NCI-H345 (cell line): ENCODE measurements at places on chromosomes 6 and 20.

- DNase-seq: no peak
Observed at GRCh38 chr6:142863981-142864380, 81.0 kb downstream of the HIVEP2 start.

- DNase-seq: no peak
Observed at GRCh38 chr6:106763361-106763760, 134.0 kb downstream of the QRSL1 start.

DNA sequence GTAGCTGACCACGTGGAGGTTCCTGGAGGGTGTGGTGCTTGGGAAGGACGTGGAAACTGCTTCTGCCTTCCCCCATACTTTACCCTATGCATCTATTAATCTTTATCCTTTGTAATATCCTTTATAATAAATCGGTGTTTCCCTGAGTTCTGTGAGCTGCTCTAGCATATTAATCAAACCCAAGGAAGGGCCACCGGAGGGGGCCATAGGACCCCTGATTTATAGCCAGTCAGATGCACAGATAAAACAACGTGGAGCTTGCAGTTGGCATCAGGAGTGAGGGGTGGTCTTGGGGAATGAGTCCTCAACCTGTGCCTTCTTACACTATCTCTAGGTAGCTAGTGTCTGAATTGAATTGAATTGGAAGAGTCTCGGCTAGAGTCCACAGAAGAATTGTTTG, 36.5 kb upstream of the TFAP2A start:
- no peak for DNase-seq

DNA sequence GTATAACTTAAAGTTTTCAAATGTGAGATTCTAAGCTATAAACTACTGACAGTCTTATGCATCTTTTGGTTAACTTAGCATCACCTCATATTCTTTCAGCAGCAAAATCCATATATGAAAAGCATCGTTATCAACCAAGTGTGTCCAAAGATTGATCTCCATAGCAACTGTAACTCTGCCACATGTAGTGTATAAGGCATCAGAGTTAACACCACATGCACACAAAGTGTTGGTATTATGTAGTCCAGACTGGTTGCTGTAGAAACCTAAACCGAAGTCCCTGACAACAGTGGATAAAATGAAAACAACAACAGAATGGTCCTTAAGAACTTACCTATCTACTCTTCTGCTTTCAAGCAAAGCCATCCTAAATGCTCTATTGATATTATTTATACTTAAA, 39.6 kb downstream of the PDSS2 start:
- no peak for DNase-seq

DNA sequence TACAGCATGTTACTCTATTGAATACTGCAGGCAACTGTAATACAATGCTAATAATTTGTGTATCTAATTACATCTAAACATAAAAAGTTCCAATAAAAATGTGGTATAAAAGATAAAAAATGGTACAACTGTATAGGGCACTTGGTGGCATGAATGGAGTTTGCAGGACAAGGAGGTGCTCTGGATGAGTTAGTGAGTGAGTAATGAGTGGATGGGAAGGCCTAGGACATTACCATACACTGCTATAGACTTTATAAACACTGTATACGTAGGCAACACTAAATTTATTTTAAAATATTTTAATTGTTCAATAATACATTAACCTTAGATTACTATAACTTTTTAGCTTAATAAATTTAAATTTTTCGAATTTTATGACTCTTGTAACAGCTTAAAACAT, 579.6 kb upstream of the MAN1A1 start:
- no peak for DNase-seq

- no peak for DNase-seq
Observed at GRCh38 chr6:100194535-100194934, 200.5 kb upstream of the MCHR2 start.

DNA sequence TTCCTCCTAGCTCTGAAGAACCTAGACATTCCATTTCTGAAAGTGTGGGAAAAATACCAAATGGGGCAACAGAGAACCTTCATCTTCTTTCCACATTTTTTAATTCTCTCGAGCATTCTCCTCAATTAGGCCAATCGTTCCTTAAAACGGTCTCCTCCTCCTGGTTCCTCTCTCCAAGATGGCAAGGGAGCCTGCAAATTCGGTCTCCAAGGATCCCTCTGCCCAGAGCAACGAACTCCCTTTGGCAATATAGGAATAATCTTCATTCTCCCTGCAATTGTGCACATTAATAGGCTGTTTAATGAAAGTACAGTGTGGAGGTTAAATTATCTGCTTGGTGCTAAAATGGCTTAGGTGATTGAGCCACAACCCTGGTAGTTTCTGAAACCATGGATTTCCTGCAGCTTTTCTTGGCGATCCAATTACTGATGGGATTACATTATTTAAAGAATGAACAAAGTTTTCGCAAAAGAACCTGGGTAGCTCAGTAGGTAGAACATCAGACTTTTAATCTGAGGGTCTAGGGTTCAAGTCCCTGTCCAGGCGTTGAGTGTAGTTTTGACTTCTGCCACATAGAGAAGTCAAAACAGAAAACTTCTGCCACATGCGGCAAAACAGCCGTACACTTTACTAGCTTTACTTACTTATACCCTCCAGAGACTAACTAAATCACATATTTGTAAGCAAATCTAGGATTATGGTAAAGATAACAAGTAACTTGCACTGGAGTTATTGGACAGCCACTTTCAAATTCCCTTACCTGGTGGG, 102.9 kb upstream of the ZNF184 start:
- no peak for DNase-seq

DNA sequence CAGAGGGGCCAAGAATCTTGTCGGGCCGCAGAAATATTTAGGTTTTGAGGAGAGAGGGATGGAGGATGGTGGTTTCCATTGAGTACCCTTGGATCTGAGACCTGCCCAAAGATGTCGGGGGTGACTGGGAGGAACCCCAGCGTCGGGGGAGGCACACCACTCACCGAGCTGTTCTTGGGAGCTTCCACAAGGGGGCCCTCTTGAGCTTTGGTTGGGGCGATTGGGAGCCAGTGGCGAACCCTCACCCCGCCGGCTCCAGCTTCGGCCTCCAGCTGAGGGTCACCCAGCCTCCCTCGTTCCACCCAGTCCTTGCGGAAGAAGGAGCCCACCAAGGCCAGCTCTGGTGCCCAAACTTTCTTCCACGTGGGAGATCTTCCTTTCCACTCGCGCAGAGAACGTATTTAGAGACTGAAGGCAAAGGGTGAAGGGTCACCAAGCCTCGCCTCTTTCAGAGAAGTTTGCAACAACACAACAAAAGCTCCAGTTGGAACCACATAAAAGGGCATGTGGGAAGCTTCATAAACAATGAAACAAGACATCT, 33.6 kb downstream of the APCDD1L start:
- DNase-seq: no peak

DNA sequence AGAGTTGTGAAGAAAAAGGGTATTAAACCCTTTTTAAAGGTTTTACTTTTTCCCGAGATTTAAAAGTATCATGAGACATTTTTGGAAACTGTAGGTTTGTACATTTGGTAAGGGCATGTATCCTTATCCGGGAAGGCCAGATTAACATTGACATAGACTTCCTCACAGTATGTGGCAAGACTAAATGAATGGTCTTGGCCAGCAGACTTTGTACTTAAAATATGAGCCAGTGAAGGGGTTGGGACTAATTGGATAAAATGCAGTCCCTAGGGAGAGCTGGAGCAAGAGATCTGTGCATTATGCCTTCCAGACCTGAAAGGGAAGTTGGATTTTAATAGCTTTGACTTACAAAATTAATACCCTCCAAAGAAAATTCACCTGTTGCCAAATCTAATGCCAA, 60.4 kb upstream of the CCN2 start:
- DNase-seq: no peak

DNA sequence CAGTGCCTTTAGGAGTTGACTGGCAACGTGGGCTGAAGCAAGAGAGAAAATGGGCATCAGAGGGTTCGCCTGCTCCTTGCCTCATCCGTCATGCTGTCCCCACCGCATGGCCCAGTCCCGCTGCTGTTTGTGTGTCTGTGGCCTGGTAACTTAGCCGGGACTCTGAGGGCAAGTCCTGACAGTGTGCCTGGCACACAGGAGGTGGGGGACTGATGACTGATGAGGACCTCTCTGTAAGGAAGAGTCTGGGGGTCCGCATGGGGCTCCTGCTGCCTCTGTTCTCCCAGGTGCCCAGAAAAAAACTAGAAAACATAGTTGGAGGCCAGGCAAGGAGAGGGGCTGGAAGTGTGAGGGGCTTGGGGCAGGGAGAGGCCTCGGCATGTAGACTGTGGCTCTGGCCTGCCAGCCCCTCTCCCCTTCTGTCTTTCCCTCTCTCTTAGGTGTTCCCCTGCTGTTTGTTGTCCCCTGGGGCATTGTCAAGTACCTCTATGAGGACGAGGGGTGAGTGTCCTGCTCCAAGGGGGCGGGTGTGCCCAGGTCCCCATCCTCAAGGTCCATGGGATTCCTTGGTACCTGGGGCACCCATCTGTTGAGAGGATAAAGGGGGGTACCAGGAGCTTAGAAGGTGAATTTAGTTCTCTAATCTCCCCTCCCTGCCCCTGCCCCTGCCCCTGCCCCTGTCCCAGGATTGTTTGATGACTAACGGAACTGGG, 29.5 kb downstream of the GLP1R start:
- no peak for DNase-seq

DNA sequence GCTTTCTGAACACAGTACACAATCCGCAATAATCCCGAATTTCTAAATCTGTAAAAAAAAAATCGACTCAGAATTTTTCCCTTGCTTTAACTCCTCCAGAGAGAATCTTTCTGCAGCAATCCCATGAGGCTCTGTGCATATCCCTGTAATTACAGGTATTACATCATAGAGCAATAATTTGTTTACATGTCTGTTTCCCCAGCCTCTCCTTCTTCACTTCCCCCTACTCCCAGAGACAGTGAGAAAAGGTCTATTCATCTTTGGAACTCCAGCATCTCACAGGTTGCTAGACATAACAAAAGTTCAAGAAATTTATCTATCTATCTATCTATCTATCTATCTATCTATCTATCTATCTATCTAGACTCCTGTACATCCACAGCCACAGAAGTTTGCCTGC, 26.0 kb downstream of the KLHL31 start:
- no peak for DNase-seq

GRCh38 chr6:88157106-88157505, 9.0 kb downstream of the CNR1 start:
- no peak for DNase-seq

GRCh38 chr6:85482905-85483700, 33.2 kb downstream of the NT5E start:
- peak; percentile 44 for DNase-seq

GRCh38 chr20:2756056-2756611, 44.3 kb downstream of the CPXM1 start:
- DNase-seq: peak; percentile 13

- no peak for DNase-seq
Observed at GRCh38 chr6:3852391-3852790, 3.2 kb downstream of the FAM50B start.

GRCh38 chr6:7262746-7263518, 50.1 kb downstream of the SSR1 start:
- no peak for DNase-seq

DNA sequence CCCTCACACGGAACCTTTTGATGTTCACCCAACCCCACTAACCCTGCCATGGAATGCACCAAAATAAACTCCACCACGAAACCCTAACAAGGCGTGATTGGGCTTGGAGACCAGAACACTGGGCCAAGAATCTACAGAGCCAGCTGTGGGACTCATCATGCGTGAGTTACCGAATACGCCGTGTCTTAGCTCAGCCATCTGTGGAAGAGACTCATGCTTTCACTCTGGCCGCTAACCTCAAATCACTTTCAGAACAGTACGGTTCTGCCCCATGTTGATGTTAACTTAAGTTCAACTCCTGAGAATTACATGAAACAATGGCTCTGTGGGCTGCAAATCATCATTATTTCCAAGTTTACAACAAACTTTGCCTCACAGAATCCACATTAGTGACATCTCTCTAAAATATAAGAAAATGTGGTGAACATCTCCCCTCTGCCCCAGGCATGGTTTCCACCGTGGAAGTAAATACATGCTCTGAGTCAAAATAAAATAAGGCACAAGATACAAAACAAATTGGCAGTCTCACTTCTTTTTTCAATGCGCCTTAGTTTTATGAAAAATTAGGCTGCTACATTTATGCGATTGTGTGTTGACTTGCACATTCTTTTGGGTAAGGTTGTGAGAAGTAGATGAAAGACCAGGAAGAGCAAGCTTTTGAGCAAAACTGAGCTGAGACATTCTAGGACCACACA, 308.9 kb upstream of the EXOC2 start:
- DNase-seq: no peak

- DNase-seq: no peak
Observed at GRCh38 chr6:100168148-100168547, 174.1 kb upstream of the MCHR2 start.

GRCh38 chr6:148404456-148405054, 61.9 kb downstream of the SASH1 start:
- DNase-seq: no peak

GRCh38 chr20:58835231-58835630, 15.5 kb downstream of the GNAS-AS1 start:
- no peak for DNase-seq

- DNase-seq: no peak
Observed at GRCh38 chr6:43277643-43278523, 20.2 kb upstream of the SLC22A7 start.

- no peak for DNase-seq
Observed at GRCh38 chr6:24905483-24905882, 30.3 kb downstream of the RIPOR2 start.

GRCh38 chr20:20593447-20594170, 118.8 kb downstream of the RALGAPA2 start:
- DNase-seq: peak; percentile 17

DNA sequence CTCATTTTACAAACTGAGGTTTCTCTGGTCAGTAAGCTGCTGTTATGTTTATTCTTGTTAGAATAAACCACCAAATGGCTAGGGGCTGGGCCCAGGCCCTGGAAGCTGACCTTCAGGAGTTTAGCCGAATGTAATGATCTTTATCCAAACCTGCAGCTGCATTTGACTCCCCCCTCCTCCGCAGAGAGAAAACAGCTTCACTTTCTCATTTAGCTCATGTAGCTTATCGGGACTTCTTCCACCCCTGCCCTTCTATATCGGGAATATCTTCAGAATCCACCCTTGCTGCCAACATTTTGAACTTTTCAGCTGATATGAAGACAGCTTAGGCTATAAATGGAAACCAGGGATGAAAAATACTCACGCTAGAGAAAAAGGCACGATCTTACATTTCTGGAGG, 102.6 kb downstream of the ZMYND8 start:
- no peak for DNase-seq

GRCh38 chr20:34098570-34098969, 13.5 kb downstream of the EIF2S2 start:
- DNase-seq: no peak

GRCh38 chr20:62791301-62792181, 4.7 kb upstream of the MRGBP start:
- DNase-seq: peak; percentile 93

- no peak for DNase-seq
Observed at GRCh38 chr6:34919651-34920050, 30.6 kb downstream of the ANKS1A start.

GRCh38 chr6:35304299-35304698, 6.7 kb downstream of the DEF6 start:
- no peak for DNase-seq

- DNase-seq: no peak
Observed at GRCh38 chr6:18386298-18386976, 713 bp upstream of the RNF144B start.
